GM04504 (cell line): ENCODE measurements at places on chromosomes 1 and 21.
A peak's percentile ranks its signal among the peaks of the same experiment; 100 is the strongest.

GRCh38 chr1:202213361-202214088 lies 19.9 kb downstream of the LGR6 start:
- no peak for DNase-seq

DNA sequence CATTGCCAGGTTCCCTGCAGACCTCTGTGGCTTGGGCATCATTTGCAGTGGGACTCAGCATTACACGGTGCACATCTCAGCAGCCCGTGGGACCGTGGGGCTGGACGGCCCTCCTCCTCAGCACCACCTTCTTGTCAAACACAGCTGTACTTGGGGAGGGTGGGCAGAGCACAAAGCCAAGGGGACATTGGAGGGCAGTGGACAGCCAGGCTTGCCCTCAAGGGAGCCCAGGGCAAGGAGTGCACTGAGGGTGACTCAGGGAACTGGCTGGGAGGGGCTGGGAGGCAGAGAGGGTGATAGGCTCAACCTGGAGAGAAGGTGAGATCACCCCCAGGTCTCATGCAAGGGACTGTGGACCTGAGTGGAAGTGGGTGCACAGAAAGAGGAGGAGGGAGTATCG lies 3.4 kb downstream of the CAPN9 start:
- DNase-seq = no peak

- DNase-seq = no peak
Observed at GRCh38 chr1:241605146-241605805, 34.9 kb downstream of the CHML start.

DNA sequence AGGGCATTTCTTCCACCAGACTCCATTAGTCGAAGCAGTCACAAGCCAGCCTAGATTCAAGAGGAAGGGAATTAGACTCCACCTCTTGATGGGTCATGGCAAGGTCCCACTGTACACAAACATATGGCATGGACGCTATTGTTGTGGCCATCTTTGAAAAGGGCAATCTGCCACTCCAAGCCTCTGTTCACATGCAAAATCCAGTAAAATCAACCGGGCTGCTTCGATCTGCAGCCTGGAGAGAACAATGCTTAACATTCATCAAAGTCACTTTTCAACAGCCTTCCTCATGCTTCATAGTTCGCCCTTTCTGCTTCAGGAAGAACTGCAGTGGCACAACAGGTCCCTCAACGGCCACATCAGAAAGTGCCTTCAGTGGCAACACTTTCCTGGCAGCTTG lies 28.0 kb upstream of the GJB5 start:
- no peak for DNase-seq

DNA sequence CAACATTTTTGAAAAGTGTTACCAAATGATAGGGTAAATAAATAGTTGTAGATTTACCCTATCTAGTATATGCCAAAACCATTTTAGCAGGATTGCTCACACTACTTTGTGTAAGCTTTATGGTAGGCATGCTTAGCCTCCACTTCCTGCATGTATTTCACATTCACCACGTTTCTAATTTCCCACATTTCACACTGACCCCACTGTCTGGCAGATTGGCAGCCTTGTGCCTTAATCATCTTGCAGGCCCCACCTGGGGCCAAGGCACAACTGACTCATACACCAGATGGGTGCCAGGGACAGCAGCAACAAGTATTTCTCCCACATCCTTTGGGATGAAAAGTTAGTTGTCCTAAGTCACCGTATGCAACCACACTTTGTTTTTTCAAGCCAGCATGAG lies 21.2 kb upstream of the CENPF start:
- DNase-seq = peak; percentile 83

DNA sequence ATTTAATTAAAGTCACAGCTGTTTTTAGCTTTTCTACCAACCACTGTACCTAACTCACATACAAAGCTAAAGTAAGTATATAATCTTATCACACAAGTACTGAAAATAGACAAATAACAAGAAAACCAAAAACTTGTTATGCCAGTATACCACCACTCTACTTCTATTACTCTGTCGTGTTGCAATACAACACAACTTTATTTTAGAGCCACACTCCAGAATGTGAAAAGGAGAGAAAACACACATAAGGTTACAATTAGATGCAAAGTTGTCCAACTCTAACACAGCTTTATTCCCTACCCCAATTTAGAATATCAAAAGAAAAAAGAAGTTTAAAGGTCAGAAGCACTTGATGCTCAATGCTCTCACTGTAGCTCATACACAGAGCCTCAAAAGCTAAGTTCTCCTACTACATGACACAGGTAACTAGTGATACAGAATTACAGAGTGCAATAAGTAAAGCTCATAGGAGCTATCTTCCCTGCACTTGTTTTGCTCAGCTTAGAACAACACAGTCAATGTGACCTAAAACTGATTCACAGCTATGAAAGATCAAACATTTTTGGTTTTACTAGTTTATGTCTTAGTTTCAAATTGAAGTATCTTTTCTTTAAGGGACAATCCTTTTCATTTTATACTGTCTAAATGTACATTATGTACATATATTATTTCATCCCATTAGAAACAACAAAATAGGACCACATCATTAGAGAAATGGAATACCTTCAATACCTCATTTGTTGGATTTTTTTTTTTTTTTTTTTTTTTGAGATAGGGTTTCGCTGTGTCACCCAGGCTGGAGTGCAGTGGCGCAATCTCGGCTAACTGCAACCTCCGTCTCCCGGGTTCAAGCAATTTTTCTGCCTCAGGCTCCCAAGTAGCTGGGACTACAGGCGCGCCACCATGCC lies 29.2 kb downstream of the EYA3 start:
- DNase-seq = no peak

- no peak for DNase-seq
Observed at GRCh38 chr21:17119466-17120297, 393.2 kb upstream of the CXADR start.

- DNase-seq = no peak
Observed at GRCh38 chr1:216081445-216081844, 341.8 kb downstream of the USH2A start.

DNA sequence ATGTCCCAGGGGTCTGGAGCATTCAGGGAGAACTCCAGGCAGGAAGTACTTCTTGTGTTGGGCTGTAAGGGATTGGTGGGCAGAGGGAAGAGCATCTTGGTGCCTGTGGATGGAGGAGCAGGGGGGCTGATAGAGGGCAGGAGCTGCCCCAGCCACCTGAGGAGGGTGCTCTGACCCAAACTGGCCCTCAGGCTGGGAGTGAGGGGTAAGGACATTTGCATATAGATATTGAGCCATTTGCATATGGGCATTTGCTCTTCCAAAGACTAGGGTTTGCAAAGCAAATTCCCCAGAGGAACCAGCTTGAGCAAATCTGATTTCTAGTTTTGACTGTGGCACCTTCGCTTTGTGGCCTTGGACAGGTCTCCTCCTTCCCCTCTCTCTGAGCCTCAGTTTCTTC lies 18.2 kb downstream of the ZNF362 start:
- no peak for DNase-seq

DNA sequence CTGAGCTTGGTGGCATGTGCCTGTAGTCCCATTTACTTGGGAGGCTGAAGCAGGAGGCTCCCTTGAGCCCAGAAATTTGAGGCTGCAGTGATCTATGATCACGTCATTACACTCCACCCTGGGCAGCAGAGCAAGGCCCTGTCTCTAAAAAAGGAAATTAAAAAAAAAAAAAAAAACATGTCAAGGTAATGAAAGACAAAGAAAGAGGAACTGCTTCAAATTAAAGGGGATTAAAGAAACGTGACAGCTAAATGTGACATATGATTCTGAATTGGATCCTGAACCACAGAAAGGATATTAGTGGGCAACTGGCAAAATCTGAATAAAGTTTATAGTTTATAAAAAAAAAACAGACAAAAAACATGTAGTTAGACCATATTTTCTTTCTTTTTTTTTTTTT lies 3.8 kb upstream of the C2CD4D start:
- DNase-seq = no peak

DNA sequence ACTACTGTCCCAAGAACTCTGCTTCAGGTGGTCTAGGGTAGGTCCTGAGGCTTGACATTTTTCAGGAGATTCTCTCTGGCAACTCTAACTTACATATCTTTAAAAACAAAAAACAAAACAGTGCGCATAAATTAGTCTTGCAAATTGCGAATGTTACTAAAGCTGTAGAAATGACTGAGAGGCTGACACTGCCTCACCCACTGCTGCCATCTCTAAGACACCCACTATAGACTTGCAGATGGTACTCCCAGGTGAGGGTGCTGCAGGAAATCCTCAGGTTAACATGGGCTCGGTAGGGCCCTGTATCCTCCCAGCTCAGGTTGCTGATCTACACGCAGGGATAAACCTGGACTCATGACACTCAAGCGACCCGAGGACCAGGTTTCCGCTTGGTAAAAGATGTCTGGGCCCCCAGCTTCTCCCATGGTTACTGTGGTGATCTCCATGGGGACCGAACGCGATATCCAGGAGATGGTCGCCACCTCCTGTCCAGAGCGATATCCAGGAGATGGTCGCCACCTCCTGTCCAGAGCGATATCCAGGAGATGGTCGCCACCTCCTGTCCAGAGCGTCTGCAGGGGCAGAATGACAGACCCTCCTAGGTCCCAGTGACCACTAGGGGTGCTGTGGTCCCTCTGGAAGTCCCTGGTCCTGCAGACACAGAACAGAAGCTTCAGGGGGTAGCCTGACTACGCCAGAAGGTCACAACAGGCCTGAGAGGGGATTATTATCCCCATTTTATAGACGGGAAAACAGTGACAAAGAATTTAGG lies 16.2 kb upstream of the LY9 start:
- DNase-seq = no peak

GRCh38 chr1:19547814-19548213 lies 62.5 kb upstream of the CAPZB start:
- DNase-seq = no peak

DNA sequence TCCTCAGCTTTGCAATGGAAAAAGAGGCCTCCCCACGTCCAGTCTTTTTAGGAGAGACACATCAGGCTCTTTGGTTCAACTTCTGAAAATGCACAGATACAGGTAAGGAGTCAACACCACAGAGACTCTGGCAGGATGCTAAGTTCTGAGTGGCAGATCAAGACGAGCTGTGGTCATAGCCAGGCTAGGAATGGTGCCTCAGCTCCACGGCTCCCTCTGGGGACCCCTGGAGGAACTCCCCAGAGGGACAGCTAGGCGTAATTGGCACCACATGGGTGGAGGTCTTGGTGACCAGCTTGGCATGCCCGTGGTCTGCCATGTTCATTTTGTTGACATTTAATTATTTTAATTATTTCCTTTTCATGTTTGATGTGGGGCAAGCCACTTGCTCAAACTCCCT lies 206.1 kb downstream of the KAZN start:
- DNase-seq = no peak

GRCh38 chr1:112889052-112889768 lies 66.8 kb downstream of the SLC16A1 start:
- DNase-seq = no peak

- no peak for DNase-seq
Observed at GRCh38 chr1:178993559-178993958, 32.1 kb upstream of the FAM20B start.

- no peak for DNase-seq
Observed at GRCh38 chr1:112904831-112905261, 51.1 kb downstream of the SLC16A1 start.

- no peak for DNase-seq
Observed at GRCh38 chr1:61597601-61598000, 127.3 kb downstream of the TM2D1 start.

- DNase-seq = no peak
Observed at GRCh38 chr1:110239441-110240430, 29.6 kb downstream of the KCNC4 start.

DNA sequence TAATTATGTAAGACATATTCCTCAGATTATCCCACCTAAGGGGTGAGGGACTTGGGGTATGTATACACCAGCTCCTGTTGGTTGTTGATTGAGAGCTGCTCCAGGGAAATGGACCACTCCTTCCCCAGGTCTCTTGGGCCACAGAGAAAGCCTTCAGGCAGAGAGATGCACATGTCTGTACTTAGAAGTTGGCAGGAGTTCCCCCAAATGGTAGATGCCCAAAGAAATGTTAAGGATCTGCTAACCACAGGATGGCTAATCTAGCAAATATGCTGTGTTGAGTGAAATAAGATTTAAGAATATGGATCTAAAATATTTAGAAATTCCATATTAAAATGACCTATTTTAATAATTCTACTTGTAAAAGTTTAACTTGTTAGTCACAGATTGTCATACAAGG lies 100.8 kb upstream of the DNAH14 start:
- no peak for DNase-seq

DNA sequence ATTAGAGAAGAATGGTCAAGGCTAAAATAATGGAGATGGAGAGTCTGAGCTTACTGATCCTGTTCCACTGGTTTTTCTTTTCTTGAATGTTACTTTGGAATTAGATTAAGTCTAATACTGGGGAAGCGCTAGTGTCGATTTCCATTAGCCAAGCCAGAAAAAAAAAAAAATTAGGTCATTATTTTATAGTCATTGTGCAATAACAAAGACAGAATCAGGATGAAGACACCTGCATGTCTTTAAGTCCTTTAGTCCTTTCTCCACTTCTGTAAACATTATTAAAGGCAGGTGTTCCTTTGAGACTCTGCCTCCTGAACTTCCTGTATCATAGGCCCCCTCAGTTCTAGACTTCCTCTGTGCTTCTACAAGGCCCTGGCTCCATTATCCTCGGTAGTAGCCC lies 42.8 kb downstream of the MYSM1 start:
- DNase-seq = no peak

GRCh38 chr1:213998785-213999184 lies 11.0 kb downstream of the PROX1 start:
- no peak for DNase-seq

GRCh38 chr1:7196036-7196911 lies 411.0 kb downstream of the CAMTA1 start:
- no peak for DNase-seq

DNA sequence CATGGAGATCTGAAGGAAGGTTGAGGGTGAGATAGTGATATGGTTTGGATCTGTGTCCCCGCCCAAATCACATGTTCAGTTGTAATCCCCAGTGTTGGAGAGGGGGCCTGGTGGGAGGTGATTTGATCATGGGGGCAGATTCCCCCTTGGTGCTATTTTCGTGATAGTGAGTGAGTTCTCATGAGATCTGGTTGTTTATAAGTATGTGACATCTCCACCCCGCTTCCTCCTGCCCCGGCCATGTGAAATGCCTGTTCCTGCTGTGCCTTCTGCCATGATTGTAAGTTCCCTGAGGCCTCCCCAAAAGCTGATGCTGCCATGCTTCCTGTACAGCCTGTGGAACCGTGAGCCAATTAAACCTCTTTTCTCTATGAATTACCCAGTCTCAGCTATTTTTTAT lies 451.9 kb upstream of the VAMP3 start:
- DNase-seq = no peak

DNA sequence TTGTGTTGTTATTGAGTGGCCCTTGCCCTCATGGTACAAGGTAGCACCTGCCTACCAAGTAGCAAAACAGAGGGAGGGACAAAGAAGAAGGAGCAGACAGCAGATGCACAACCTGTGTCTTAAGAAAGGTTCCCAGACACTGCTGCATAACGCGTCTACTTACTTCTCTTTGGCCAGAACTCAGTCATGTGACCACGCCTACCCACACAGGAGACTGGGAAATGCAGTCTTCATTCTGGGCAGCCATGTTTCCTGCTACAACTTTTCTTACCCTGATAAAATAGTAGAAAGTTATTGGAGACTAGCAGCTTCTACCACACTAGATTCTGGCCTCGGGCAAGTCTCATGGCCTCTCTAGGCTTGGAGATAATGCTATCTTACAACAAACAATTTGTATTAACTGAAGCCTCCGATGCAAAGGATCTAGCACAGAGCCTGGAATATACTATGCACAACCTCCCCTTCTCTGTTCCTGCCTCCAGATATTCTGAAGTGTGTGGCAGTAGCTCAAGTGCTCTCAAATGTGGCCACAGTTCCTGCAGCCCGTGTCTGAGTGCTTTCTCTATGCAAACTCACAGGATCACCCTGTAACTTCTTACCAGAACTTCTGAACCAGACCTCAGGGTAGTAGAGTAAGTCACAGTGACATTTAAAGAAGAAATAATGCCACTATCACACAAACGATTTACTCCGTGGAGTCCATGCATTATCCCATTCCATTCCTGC lies 34.1 kb upstream of the BTG2 start:
- no peak for DNase-seq
